Brain pericyte (primary cell): ENCODE measurements at places on chromosomes 4 and X.

GRCh38 chr4:118033148-118034052 lies 886 bp upstream of the NDST3 start:
- no peak for DNase-seq

DNA sequence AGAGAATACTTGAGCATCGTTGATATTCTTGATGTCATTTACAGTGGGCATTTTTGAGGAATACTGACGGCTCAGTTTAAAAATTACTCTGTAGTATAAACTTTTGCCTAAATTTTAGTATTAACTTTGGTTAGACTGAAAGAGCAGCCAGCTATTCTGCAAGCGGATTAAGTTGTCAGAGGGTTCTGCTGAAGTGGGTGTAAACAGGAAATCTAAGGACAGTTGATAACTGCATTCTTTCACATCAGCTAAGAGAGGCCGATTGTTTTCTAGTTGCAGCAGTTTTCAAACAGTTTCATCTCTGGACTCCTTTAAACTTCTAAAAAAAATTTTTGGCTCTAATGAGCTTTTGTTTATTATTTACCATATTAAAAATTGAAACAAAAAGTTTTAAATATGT lies 149.6 kb downstream of the RAPGEF2 start:
- DNase-seq = no peak

- no peak for DNase-seq
Observed at GRCh38 chr4:89298788-89299152, 8.8 kb downstream of the GPRIN3 start.

GRCh38 chr4:24999392-25000089 lies 31.2 kb downstream of the LGI2 start:
- DNase-seq = no peak

GRCh38 chr4:96698831-96699230 lies 858.9 kb downstream of the PDHA2 start:
- no peak for DNase-seq

DNA sequence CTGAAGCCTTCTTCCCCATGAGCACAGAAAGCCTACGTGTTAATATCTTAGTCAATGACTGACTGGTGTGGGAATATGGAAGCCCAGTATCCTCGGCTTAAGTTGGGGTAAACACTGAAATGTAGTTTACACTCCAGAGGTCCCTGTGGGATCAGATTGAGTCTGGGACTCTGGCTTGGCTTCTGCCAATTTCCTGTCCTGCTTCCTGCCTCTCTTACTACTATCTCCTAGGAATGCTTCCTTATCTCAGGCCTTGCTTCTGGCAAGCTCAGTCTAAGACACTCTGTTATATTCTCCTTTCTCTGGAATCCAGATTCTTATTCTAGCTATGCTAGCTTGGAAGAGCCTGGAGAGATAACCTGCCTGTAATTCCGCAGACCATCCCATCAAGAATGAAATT lies 174.0 kb upstream of the LDB2 start:
- no peak for DNase-seq

GRCh38 chr4:45385306-45385705 lies 659.0 kb upstream of the GNPDA2 start:
- DNase-seq = no peak

GRCh38 chr4:112112590-112113170 lies 32.6 kb upstream of the FAM241A start:
- DNase-seq = no peak

DNA sequence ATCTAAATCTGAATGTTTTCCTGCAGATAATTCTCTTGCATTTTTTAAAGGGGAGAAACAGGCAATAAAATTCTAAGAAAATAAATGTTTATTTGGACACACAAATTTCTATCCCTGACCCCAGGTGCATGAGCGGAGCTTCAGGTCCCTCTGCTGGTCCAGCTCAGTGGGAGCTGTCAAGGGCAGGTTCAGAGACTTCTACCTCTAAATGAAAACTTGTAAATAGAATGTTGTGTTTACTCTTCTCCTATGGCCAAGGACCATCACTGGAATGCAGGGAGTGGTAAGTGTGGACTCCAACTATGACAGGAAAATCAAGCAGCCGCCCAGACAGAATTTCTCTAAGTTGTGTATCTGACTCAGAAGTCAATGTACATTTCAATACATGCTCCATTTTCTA lies 148.6 kb upstream of the TTC29 start:
- DNase-seq = no peak

GRCh38 chr4:14767142-14767541 lies 235.1 kb upstream of the CPEB2 start:
- DNase-seq = no peak

- no peak for DNase-seq
Observed at GRCh38 chr4:40144716-40145115, 52.1 kb upstream of the RHOH start.

GRCh38 chr4:89720981-89721380 lies 116.0 kb downstream of the SNCA start:
- no peak for DNase-seq

GRCh38 chrX:106481341-106481740 lies 130.4 kb upstream of the RADX start:
- no peak for DNase-seq

DNA sequence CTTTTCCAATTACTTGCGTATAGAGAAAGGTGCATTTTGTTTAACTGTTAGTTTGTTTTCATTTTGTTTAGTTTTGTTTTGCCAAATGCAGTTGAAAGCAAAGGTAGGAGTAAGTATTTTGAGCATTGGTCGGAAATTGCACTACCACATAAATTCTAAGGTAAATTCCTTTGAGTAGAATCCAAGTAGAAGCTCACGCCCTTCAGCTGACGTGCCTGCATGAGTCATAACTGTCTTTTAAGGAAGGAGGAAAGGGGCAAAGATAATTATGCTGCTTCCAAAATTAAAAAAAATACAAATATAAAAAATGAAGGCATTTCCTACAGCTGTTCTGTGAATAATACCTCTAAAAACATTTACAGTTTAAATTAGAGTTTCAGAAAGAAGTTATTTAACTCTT lies 110.2 kb upstream of the MYOZ2 start:
- no peak for DNase-seq

- DNase-seq = no peak
Observed at GRCh38 chr4:39587881-39588280, 50.8 kb downstream of the SMIM14 start.

DNA sequence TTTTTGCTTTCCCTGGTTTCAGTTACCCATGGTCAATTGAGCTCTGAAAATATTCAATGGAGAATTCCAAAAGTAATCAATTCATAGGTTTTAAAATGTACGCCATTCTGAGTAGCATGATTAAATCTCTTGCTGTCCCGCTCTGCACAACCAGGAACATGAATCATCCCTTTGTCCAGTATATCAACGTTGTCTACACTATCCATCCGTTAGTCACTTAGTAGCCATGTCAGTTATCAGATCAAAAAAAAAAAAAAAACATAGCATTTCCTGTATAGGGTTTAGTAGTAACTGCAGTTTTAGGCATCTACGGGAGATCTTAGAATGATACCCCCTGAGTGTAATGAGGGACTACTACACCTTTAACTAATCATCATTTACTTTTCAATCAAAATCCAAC lies 15.1 kb downstream of the LAMP2 start:
- DNase-seq = no peak
